Common myeloid progenitor, CD34-positive (primary cell): ENCODE measurements at places on chromosomes 16 and 17.

DNA sequence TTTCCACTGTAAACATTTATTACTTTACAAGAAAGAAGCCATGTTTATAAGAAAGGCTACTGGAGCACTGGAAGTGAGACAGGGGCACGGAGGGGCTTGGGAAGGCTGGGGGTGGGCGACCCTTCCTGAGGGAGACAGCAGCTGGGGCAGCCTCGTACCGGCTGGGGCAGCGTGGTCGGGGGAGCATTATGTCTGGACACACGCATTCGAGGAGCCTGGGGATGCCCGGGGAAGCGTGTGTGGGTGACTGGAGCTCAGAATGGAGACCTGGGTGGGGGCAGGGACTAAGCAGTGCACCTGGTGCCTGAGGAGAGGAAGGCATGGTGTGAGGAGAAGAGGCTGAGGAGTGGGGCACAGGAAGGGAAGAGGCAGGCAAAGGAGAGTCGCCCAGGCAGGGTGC is 64.5 kb downstream of the SRCIN1 start:
- no peaks in the 10 kb centered on the region for H3K36me3 ChIP-seq
- no peak overlapping the region for H3K4me3 ChIP-seq

DNA sequence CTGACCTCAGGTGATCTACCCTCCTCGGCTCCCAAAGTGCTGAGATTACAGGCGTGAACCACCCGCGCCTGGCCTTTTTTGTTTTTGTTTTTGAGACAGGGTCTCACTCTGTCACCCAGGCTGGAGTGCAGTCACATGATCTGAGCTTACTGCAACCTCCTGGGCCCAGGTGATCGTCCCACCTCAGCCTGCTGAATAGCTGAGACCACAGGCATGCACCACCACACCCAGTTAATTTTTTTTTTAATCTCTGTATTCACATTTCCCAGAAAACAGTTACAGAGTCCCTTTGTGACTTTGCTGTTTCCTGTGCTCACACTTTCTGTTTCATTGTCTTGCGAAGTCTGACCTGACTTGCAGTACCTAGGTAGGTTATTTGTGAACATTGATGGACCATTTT is 2.7 kb downstream of the CLUAP1 start:
- H3K4me1 ChIP-seq, result peaks cover 2% of the 10 kb centered on the region
- no peak for DNase-seq

GRCh38 chr17:27452828-27453227 is 3.4 kb upstream of the KSR1 start:
- H3K4me3 ChIP-seq, result no peak overlapping the region
- H3K36me3 ChIP-seq, result no peaks in the 10 kb centered on the region
- no peak overlapping the region for H3K27ac ChIP-seq
- H3K27me3 ChIP-seq, result no peaks in the 10 kb centered on the region

DNA sequence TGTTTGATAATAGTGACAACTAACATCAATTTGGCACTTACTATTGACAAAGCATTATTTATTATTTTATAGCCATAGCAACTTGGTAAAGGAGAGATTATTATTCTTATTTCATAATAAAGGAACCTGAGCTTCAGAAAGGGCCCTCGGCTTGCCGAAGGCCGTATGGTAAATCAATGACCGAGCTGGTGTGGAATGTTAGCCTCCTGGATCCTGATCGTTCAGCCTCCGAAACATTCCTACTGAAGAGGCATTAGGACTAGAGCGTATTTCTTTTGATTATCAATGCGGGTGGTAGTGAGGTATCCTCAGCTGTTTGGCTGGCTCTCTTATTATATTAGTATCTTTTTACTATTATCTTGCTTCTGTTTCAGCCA is 199.3 kb upstream of the TBX2 start:
- DNase-seq, result no peak
- H3K4me3 ChIP-seq, result no peak overlapping the region
- H3K27ac ChIP-seq, result no peak overlapping the region
- no peaks in the 10 kb centered on the region for H3K36me3 ChIP-seq
